ENCODE measurements at places on chromosomes 2 and 18. TPM values are rescaled to one million over a fixed set of nuclear protein-coding genes. Genes with fewer than 3 reads are reported as not detected.
A peak's percentile ranks its signal among the peaks of the same experiment; 100 is the strongest.

DNA sequence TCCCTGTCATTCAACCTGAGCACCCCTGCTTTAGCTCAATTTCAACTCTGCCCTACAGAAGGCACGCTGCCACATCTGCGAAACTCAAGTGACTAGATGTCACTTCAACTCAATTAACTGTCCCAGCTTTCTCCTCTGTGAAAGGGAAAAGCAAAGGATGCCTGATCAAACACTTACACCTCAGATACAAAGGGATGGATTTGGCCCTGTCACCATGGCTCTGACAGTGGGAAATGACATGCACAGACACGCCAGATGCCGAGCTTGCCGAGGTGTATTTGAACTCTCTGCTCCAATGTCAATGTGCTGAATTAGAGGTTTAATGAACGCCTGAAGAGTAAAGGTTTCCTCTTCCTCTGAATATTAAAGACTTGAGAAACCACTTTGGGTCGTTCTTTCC, 481.1 kb downstream of the CBLN2 start:
- no peak for DNase-seq

GRCh38 chr2:23503097-23503496, 118.1 kb downstream of the KLHL29 start:
- DNase-seq = no peak

- DNase-seq = no peak
These were observed 38.9 kb upstream of the FBXO11 start for GRCh38 chr2:47945046-47945781.

GRCh38 chr2:58893656-58894351, 652.7 kb upstream of the FANCL start:
- no peak for DNase-seq

DNA sequence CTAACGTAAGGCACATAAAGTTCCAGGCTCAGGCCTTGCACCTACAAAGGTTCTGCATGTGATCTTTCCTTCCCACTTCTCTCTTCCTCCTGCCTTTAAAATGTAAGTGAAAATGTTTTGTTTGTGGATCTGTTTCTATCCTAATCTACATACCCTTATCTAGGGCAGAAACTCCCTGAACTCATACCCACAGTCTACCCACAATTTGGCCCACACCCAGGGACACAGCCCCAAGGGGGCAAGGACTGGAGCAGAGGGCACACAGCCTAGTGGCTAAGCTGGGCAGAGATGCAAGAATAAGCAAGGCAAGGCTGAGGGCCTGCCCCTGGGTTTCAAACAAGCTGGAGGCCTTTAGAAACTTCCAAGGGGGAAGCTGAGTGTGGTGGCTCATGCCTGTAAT, 71.0 kb downstream of the HS1BP3 start:
- DNase-seq = no peak

GRCh38 chr2:207616185-207616584, 9.0 kb downstream of the METTL21A start:
- DNase-seq = no peak

DNA sequence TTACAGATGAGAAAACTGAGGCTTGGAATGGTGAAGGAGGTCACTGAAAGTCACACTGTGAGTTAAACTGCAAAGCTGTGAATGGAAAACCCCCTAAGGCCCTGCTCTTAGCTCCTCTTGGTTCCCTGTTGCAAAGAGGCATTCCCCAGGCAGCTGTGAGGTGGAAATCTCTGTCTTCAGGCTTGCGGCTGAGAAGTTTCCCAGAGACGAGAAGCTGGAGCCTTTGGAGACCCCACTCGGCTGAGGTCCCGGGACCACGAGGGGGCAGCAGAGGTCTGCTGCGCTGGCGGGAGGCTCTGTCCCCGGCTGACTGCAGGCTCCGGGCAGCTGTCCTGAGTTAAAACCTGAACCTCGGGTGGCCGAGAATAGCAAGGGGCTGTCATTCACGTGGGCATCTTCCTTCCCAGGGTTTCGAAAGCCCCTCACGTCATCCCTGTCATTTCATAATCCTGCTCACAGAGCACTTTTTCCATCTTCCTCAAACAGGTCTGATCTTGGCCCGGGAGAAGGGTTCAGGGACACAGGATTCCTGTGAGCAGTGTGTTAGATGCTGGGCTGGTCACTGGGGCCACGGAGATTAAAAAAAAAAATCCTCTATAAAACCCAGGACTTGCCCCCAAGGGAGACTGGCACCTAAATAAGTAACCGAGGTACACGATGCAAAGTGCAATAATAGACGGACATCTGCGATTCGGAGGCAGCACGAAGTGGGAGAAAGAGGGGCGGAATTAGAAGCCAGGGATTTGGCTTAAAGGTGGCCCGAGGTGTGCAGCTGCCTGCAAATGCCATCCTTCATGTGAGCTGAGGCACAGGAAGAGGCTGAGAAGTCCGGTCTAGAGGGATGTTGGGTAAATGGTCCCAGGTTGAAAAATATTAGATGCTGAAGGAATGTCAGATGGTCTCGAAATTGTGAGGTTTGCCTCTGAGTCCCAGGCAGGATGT, 24.6 kb upstream of the ATOH8 start:
- peak; percentile 90 for DNase-seq

DNA sequence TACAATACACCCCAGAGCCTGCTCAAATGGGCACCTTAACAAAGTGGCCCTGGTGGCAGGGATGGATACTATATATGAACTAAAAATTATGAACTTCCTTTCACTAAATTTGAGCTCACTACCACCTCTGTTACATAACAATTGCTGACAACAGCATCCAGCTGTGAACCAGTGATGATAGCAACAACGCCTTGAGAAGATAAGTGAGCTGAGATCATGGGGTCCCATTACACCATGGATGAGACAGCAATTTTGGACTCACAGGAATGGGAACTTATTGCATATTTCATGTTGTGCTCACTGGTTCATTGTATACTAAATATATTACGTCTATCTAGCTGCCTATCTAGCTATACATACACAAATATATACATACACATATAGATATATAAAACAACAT, 16.9 kb upstream of the ALMS1 start:
- no peak for DNase-seq

GRCh38 chr2:130381619-130382018, 25.8 kb downstream of the PTPN18 start:
- no peak for DNase-seq

GRCh38 chr2:189188115-189188805, 8.7 kb upstream of the COL5A2 start:
- DNase-seq = no peak

- no peak for DNase-seq
These were observed 38.2 kb upstream of the NPAS2 start for GRCh38 chr2:100781523-100782379.

- DNase-seq = no peak
These were observed 219.2 kb downstream of the SH3RF3 start for GRCh38 chr2:109348190-109348589.

HOXD1 gene
- not detected for polyA plus RNA-seq

PKDCC gene
- 16.0 TPM for polyA plus RNA-seq

UGT1A4 gene
- not detected for polyA plus RNA-seq

PIGN gene
- 6.1 TPM for polyA plus RNA-seq

PARD3B gene
- polyA plus RNA-seq = 0.87 TPM

ANTXR1 gene
- 114 TPM for polyA plus RNA-seq

KCTD1 gene
- polyA plus RNA-seq = 12.8 TPM

All from SK-N-SH (cell line).